NCI-H1436 treated with DMSO at 0.1 percent for 48 hours (cell line): ENCODE measurements at places on chromosomes 12 and 14.

GRCh38 chr12:2615665-2616402 lies 178.9 kb upstream of the FKBP4 start:
- no peak for DNase-seq

DNA sequence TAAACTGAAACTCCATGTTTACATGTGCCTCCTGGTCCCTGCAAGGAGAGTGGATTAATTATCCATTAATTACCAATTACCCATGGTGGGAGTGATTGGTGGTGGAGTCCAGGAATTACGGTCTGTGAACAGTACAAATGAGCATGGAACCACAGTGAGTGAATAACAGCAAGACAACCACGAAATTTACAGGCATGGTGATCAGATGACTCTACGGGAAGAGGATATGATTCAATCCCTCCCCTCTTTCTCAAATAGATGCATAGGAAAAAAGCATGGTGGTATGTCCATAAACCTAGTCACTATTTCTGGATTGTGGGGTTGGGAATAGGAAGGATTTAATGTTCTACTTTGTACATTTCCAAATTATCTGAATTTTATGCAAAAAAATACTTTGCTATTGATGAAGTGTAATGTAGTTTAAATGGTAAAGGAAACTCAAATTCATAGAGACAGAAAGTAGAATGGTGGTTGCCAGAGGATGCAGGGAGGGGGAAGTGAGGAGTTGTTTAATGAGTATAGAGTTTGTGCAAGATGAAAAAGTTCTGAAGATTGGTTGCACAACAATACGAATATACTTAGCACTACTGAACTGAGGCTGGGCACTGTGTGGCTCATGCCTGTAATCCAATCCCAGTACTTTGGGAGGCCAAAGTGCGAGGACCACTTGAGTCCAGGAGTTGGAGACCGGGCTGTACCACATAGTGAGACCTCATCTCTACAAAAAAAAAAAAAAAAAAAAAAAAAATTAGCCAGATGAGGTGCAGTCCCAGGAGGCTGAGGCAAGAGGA lies 41.2 kb upstream of the C12orf75 start:
- no peak for DNase-seq

GRCh38 chr12:131729254-131729955 lies 18.5 kb downstream of the SFSWAP start:
- DNase-seq: no peak

GRCh38 chr14:45246691-45247090 lies 6.3 kb downstream of the MIS18BP1 start:
- DNase-seq: no peak

DNA sequence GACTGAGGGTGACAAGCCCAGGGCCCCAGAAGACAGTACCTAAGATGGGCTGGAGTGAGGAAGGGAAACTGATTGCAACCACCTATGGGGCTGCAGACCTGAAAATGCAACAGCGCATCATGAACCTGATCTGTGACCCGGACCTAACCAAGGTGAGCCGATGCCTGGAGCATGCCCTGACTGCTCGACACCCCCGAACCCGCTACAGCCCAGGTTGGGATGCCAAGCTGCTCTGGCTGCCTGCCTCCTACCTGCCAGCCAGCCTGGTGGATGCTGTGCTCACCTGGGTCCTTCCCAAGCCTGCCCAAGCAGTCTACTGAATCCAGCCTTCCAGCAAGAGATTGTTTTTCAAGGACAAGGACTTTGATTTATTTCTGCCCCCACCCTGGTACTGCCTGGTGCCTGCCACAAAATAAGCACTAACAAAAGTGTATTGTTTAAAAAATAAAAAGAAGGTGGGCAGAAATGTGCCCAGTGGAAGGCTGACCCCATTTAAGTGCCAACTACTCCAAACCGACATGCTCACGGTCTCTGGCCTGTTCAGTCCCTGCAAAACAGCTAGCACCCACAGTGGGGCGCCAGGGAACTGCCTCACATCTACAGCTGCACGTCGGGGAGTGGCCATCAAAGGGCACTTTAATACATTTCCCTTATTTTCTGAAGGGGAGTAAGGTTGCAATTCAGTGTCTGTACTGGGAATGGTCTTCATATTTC lies 4.2 kb downstream of the RDH5 start:
- DNase-seq: no peak

- DNase-seq: no peak
Measured at GRCh38 chr12:45731190-45731775, 1.8 kb downstream of the ARID2 start.

GRCh38 chr12:7583471-7583870 lies 79.9 kb upstream of the CD163 start:
- DNase-seq: no peak

- DNase-seq: no peak
Measured at GRCh38 chr12:83866477-83866876, 1046.1 kb downstream of the SLC6A15 start.

- DNase-seq: no peak
Measured at GRCh38 chr14:71733210-71733883, 198.9 kb upstream of the RGS6 start.

DNA sequence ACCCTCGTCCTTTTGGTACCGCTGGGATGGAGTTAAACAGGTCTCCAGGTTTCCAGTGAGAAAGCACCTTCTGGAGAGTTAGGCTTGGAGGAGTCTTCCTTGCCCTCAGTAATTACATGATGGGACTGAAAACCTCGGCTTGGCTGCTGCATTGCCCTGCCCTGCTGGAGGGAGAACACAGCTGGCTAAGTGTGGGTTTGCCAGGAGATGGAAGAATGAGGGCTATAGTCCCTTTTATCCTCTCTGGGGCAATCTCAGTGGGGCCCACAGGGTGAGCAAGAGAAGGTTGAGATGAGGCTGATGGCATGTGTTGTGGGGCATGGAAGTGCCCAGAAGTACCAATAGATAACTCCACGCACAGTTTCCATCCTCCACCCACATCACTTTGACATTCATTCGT lies 23.2 kb upstream of the MEG3 start:
- DNase-seq: no peak

DNA sequence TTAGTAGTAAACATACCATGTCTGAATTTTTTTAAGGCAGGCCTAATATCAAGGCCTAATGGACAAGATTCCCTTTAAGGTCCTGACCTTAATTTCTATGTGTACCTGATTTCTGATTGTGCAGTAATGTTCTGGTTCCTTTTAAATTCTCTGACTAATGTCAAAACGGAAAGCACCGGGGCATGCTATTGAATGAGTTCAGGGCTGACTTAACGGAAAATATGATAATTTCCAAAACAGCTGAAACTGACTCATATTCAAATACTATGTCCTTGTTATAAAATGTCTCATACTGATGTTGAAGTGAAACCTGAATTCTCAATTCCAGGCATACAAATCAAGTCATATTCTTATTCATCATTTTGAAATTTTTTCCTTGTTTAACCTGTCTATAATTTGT lies 6.7 kb downstream of the TAS2R43 start:
- DNase-seq: no peak

- no peak for DNase-seq
Measured at GRCh38 chr14:102479777-102480176, 29.8 kb downstream of the ANKRD9 start.

DNA sequence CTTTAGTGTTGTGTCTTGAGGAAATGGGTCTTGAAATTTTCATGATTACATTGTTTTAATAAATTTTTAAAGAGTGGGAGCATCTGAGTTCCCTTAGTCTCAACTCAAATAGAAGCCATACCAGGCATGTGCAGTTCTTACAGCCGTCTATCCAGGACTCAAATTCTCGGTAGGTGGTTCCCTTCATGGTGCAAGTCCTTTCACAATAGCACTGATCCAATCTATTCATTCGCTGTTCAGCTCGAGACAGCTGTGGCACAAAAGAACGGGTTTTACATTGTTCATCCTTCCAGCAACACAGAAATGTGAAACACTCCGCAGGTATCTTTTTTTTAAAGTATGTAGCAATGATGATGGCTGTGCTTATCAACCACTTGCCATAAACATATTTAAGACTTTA lies 100.2 kb downstream of the NELL2 start:
- DNase-seq: no peak

DNA sequence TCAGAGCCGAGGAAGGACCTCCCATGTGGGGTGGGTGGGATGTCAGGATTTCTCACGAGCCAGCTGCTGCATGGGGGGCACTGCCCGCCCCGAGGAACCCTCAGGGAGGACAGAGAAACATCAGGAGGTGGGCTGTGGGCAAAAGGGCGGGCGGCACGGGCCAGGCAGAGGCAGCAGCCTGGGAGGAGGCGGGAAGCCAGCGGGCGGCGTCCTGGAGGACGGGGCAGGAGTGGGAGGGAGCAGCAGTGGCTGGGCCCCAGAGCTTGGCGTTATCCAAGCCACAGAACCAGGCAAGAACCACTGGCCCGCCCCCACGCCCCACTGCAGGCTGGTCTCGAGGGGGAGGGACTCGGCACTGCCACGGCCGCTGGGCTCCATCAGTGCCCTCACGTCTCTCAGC lies 2.4 kb downstream of the C14orf180 start:
- DNase-seq: no peak

DNA sequence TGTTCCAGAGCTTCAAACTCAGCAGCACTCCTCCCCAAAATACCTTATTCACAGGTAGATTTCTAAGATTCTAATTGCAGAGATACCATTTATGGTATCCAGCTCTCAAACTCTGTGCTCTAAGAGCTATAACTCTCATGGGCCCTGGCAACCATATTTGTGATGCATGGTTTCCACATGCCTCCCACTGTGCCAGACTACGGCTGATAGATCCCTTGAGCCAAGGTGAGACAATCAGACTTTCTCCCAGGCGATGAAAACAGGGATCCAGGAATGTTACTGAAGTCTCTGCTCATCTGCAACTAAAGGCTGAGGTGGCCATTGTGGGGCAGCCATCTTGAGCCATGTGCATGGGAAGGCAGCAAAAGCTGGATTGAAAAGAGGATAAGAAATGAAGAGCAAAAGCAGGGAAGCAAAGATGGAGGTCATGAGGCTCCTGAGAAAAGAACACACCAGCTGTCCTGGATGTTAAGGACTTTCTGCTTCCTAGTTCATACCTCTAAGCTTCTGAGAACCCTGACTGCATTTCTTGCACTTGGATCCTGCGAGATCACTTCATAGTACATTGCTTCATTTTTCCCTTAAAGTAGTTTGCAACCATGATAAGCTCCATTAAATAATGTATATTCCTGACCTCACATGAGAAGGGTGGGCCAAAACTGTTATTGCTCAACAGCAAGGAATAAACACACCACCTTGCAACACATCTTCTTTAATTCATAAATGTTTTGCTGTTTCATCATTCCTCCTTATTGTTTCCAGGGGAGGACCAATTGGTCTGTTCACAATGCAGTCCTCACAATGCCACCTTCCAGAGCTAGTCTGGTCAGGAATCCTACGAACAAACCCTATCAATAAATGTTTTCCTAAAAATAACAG lies 5.4 kb downstream of the EGLN3 start:
- DNase-seq: no peak

DNA sequence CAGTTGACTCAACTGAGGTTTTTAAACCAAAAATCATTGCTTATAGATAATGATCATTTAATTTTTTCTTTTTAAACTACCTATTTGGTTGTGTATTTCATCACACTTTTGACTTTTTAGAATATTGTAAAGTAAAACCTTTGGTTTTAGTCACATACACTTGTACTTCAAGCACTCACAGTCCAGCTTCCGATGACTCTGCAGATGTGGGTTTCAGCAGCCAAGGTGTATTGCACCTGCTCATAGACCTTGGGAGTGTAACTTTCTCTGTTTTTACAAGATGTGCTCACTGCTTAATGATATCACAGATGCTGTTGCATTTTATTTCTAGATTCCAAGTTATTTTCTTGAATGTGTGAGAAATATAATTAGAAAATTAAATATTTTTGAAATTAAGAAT lies 188.3 kb upstream of the SLC38A2 start:
- no peak for DNase-seq

GRCh38 chr12:6667559-6668210 lies 4.8 kb upstream of the ING4 start:
- DNase-seq: no peak

GRCh38 chr12:119681728-119682638 lies 14.1 kb downstream of the PRKAB1 start:
- no peak for DNase-seq

DNA sequence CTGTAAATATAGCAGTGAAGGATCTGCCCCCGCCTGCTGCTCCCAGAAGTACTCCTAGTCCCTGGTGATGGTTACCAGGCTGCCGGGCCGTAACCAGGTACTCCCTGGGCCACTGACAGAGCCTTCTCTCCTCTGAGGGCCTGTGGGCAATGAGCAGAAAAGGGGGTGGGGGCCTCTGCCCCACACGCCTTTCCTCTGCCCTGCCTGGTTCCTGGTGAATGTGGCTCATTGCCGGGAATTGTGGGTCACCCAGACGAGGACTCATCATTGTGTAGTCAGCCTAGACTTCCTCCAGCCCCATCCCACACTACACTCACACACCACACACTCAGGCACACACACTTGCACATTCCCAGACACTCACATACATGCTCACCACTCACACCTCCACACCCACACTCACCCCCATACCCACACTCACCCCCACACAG lies 35.7 kb upstream of the ACTN1 start:
- DNase-seq: no peak

- no peak for DNase-seq
Measured at GRCh38 chr12:116860263-116860662, 21.0 kb downstream of the HRK start.

- no peak for DNase-seq
Measured at GRCh38 chr14:89365061-89365801, 51.8 kb downstream of the FOXN3 start.

DNA sequence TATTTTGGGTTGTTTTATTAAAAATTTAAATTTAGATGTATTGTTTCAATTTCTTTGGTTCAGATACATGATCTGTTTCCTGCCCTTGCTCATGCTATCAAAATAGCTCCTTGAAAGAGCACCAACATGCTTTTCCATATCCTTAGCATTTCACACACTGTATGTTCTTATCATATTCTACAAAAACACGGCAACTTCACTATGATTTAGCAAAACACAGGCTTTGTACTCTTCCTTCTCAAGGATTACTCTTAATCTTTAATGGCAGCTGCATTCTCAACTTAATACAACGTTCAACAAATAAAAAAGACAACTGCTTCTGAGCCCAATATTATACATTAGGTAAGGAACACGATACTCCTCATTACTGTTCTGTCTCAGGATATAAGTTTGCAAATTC lies 2.9 kb upstream of the GLRX5 start:
- no peak for DNase-seq

DNA sequence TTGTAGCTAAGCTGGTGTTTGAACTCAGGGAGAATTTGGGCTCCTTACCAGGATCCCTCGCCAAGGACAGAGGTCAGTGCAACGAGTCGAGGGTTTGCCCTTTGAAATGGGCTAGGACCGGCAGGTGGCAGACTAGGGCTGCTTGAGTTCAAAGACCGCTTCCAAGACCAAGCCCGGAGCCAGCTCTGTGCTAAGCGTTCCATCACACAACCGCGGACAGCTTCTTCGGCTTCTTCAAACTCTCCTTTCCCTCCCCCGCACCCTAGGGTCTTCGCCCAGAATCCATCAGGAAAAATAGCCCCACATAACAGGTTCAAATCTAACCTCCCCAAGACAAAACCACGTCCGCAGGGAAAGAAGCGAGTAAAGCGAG lies 705 bp upstream of the FLVCR2 start:
- no peak for DNase-seq
